ENCODE measurements at places on chromosomes 13 and 19.

DNA sequence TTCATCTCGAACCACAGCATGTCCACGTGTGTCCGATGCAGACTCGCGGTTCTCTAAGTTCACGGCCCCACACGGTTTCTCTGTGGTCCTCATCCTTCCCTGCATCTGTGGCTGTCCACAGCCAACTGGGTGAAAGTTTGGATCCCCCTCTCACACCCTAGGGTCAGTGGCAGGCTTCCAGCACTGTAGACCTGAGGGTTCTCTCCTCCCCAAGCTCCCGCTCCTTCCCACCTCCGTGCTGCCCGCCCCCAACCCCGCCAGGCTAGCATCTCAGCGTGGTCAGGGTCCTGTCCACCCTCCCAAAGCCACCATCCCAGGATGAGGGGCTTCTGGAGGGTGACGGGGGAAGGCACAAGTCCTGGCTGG lies 3.0 kb downstream of the ANGPTL4 start:
- DNase-seq = no peak

- no peak for DNase-seq
These were observed 41.5 kb downstream of the COMP start for GRCh38 chr19:18749362-18750231.

- no peak for DNase-seq
These were observed 2.7 kb upstream of the KLK2 start for GRCh38 chr19:50870417-50871089.

DNA sequence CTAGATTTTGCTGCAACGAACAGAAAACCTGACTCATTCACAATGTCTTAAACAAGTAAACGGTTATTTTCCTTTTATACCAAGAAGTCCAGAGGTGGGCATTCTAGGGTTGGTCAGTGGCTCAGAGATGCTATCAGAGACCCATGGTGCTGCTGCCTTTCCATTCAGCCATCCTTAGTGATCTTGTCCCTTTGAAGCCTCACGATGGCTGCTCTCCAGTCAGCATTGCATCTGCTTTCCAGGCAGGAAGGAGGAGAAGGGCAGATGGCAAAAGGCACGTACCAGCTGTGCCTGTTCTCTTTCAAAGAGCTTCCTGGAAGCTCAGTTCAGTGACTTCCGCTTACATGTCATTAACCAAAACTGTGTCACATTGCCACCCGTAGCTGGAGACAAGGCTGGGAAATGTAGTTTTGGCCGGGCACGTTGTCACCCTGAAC lies 30.1 kb downstream of the WDFY2 start:
- DNase-seq = peak; percentile 63

DNA sequence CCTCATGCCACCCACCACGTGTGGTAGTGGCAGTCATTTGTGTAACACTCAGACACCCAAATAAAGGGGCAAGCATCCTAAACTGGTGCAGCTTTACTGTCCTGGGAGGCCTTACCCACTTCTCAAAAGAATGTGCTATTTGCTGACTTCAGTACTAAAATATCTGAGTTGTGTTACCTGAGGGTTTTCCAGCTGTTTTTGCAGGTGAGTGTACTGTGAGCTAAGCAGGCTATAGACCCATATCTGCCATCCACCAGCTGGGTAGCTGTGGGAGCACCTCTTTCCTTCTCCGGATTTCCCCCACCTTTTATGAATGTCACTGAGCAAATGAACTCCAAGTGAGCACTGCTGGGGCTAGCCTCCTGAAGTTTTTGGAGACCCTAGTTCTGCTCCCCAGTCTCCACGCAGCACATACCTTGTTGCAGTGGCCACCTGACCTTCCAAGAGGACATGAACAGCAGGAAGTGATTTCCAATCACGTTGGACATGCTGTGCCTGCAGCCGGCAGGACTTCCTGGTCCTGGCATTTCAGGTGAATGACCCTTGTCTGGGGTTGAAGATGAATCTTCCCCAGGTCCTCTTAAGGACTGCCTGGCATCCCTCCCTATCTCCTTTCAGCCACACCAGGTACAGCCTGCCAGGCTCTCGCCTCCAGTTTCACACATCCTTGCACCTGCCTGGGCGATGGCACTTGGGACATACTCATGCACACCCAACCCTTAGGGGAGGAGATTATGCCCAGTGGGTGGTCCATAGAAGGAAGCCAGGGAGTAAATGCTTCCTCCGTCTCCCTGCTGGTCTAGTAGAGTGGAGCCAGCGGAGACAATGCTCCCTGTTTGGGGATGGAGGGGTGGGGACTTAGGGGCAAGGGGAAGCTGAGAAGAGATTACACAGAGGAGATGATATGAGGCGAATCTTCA lies 109.5 kb upstream of the SPATA13 start:
- DNase-seq = no peak

GRCh38 chr13:43387880-43388279 lies 364.5 kb downstream of the DNAJC15 start:
- no peak for DNase-seq

- no peak for DNase-seq
These were observed 89.2 kb downstream of the DHRS12 start for GRCh38 chr13:51714663-51715168.

- no peak for DNase-seq
These were observed 145.0 kb downstream of the ABCC4 start for GRCh38 chr13:95156208-95156607.

- no peak for DNase-seq
These were observed 21.6 kb downstream of the IL12RB1 start for GRCh38 chr19:18065173-18065495.

GRCh38 chr19:44809577-44810233 lies 802 bp downstream of the BCAM start:
- DNase-seq = no peak

GRCh38 chr13:61954092-61954491 lies 538.4 kb upstream of the PCDH20 start:
- DNase-seq = no peak

- DNase-seq = no peak
These were observed 11.4 kb downstream of the PIAS4 start for GRCh38 chr19:4018775-4019504.

DNA sequence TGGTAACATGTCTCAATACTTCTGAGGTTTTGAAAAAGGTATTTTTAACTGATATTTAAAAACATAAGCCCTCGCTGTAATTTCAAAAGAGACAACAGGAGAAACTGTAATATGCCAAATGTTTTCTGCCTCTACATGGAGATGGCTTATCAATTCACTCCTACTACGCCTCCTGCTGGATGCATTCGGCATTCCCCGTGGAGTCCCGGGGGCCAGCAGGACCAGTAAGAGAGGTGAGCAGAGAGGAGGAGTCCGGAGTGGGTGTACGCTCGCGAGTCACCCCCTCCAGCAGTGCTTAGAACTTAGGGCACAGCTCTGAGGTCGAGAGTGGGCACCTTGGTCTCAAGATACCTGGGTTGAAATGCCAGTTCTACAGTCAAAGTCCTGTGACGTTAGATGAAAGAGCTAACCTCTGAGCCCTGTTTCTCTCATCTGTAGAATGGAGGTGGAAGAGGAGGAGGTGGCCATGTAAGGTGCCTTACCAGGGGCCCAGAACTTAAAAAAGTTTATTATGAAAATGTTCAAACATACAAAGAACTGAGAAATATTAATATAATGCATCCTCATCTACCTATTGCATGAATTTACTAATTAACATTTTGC lies 110.2 kb downstream of the STK24 start:
- DNase-seq = peak; percentile 56

DNA sequence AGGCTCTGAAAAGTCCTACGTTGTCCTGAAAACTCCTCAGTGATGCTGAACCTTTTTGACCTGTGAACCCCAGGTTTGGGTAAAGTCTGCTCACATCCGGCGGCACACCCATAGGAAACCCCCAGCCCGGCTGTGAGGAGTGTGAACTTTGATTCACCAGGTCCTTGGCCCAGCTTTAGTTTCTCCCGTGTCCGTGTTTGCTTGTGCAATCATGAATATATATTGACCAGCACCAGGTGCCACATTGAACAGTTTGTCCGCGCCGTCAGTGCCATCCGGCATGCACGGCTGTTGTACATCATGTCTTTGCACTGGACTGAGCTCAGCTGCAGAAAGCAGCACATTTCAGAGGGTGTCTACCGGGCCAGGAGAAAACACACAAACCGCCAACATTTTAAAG lies 45.3 kb downstream of the NFIC start:
- no peak for DNase-seq

GRCh38 chr19:29845574-29846176 lies 33.9 kb downstream of the CCNE1 start:
- DNase-seq = peak; percentile 63

GRCh38 chr19:39818626-39819097 lies 15.3 kb downstream of the DYRK1B start:
- DNase-seq = no peak

DNA sequence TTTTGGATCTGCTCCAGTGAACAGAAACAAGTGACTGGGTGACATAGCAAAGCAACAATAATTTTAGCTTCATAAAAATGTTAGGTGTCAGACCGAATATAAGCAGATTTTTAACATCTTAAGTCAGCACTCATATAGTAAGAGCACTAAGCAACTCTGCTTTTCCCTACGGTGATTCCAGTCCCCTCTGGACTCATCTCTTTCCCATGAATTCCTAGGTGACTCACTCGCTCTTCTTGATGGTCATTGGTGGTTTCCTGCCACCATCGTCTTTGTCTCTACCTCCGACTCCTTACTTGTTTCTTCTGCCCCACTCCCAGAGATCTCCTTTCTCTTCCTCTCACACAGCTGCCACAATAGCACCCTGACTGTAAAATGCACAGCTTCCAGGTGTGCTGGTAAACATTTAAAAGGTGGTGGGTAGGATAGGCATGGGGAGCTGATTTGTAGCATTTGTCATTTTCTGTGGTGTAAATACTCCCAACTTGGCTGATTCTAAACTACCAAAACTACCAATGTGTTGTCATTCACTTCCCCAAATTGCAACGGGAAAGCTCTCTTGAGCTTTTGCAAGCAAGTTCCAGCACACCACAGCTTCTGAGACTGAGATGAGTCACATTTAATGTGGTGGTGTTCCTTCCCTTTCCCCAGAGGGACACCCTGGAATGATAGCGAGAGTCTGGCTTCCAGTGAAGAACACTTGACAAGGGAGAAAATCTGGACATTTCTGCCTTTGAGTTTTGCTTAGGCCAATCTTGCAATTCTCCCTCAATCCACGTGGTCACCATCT lies 42.8 kb upstream of the CLDN10 start:
- no peak for DNase-seq

- DNase-seq = no peak
These were observed 671.0 kb downstream of the PCDH9 start for GRCh38 chr13:66559093-66559492.

DNA sequence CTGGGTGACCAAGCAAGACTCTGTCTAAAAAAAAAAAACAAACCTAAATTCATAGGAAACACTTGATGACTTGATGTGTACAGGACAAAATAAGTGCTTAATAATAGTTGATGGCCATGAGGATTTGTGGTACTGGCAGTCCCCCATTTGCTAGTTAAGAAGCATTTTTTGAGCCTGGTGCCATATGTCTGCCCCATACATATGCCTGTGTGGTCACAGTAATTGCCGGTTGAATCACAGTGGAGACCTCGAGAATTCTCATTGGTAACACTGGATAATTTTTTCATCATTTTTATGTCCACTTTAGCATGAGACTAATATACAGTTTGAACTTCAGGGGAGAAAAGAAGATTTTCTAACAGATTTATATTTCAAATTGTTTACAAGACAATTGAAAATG lies 79.2 kb downstream of the LRCH1 start:
- no peak for DNase-seq

- DNase-seq = no peak
These were observed 5.0 kb upstream of the CCDC61 start for GRCh38 chr19:45990113-45990728.

GRCh38 chr19:5132698-5133651 lies 164.1 kb downstream of the KDM4B start:
- no peak for DNase-seq

- no peak for DNase-seq
These were observed 21.0 kb upstream of the SIAH3 start for GRCh38 chr13:45872566-45872965.

DNA sequence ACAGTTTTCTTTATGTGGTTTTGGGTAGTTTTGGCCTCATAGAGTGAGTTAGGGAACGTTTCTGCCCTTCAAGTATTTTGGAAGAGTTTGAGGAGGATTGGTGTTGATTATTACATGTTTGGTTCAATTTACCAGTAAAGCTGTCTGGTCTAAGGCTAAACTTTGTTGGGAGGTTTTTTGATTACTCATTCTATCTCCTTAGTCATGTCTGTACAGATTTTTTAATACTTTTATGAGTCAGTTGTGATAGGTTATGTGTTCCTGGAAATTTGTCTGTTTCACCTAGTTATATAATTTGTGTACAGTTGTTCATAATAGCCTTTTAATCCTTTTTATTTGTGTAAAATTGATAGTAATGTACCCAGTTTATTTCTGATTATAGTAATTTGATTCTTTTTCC lies 20.4 kb downstream of the RNF17 start:
- no peak for DNase-seq

GRCh38 chr19:47798904-47799266 lies 5.5 kb downstream of the TPRX1 start:
- no peak for DNase-seq

GRCh38 chr19:31356587-31357314 lies 7.5 kb upstream of the TSHZ3 start:
- peak; percentile 54 for DNase-seq

DNA sequence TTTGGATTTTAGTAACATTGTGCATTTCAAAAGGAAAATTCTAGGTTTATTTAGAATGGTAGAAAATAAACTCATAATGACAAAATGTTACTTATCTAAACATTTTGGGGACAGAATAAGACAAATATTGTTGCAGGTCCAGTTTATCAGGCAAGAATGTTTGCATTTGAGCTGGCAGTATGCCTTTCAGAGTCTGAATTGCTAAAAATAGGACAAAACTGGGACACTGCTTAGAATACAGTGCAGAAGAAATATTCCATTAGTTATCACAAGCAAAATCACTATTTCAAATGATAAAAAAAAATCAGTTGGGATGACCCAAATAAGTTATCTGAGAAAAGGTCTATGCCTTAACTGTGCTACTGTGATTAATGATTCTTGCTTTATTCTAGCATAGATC lies 870.3 kb upstream of the MIR17HG start:
- DNase-seq = no peak

GRCh38 chr19:17259118-17259780 lies 5.3 kb downstream of the USHBP1 start:
- DNase-seq = no peak

- no peak for DNase-seq
These were observed 574 bp downstream of the SH3GL1 start for GRCh38 chr19:4399812-4400134.

DNA sequence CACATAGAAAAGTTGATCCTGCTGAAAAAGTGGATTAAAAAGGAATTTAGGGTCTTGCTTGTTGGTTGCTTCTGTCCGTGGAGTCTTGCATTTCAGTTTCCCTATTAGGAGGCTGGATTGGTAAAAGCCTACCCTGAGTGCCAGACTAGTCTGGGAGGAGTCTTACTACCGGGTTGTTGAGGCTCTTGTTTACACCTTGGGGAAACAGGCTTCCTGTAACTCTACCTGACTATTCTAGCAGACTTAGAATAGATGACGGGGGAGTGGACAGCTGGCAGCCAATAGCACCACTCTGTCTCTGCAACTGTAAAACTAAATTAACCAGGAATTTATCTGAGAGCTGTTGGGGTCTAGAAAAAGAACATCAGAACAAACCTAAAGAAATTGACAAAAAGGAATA lies 11.3 kb upstream of the MPHOSPH8 start:
- DNase-seq = no peak

- DNase-seq = no peak
These were observed 63.0 kb downstream of the ITGBL1 start for GRCh38 chr13:101515504-101515903.

- peak; percentile 92 for DNase-seq
These were observed 14.0 kb upstream of the GPR4 start for GRCh38 chr19:45615795-45616703.

Data from Peyer's patch (tissue), 4 donors.